ENCODE measurements at places on chromosomes 5 and 9.

DNA sequence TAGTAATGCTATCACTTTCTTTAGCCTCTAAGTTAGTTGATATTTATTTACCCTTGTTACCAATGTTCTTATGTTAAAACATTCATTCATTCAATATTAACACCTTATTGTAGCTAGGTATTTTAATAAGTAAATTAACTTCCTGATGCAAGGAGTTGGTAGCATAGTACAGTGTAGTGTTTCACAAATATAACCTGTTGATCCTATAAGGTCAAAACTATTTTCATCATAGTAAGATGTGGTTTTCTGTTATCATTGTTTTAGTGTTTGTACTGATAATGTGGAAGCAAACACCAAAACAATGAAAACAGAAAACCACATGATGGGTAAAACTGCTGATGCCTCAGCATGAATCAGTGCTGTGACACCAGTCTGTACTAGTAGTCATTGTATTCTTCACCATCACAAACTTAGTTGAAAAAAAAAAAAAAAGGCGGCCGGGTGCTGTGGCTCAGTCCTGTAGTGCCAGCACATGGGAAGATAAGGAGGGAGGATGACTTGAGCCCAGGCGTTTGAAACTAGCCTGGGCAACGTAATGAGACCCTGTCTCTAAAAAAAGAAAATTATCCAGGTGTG, 36.5 kb downstream of the ZCCHC7 start:
- DNase-seq, result no peak

- DNase-seq, result no peak
Observed at GRCh38 chr9:125757834-125758233, 10.7 kb downstream of the PBX3 start.

- peak; percentile 29 for DNase-seq
Observed at GRCh38 chr5:88729084-88729828, 153.7 kb downstream of the MEF2C start.

GRCh38 chr5:168468836-168469235, 17.4 kb upstream of the RARS1 start:
- no peak for DNase-seq

DNA sequence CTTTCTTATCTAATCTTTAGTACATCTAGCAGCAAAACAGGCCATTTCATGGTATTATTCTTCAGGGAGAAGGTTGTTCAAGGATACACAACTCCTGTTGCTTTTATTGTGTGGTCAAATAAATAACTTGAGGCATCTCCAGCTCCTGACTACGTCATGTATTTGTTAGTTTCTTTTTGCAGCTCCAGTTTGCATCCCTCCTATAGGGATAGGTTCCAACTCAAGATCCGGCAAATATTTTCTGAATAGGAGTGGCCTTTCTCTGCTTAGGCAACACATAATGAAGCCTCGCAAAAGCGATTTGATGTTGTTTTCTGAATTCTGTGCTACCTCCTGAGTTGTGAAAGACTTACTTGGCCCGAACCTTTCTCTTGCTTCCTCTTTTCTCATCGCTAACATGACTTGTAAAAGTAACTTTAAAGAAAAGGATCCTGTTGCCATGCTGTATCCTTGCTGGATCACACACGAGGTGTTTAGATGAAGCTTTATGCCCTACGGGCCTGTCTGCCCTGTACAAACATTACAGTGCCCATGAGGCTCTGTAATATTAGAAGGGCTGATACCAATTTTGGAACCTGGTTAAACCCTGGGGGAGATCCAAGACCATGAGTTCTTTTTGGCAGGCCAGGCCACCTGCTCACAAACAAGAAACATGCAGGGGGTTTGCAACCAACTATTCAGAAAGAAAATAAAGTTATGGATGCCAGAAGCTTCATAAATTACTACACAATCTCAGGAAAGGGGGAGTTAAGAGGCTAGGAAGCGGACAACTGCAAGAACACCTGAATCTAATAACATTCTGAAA, 149.8 kb upstream of the FGF10 start:
- no peak for DNase-seq

GRCh38 chr5:373710-374602, 52.4 kb downstream of the AHRR start:
- DNase-seq, result peak; percentile 62

DNA sequence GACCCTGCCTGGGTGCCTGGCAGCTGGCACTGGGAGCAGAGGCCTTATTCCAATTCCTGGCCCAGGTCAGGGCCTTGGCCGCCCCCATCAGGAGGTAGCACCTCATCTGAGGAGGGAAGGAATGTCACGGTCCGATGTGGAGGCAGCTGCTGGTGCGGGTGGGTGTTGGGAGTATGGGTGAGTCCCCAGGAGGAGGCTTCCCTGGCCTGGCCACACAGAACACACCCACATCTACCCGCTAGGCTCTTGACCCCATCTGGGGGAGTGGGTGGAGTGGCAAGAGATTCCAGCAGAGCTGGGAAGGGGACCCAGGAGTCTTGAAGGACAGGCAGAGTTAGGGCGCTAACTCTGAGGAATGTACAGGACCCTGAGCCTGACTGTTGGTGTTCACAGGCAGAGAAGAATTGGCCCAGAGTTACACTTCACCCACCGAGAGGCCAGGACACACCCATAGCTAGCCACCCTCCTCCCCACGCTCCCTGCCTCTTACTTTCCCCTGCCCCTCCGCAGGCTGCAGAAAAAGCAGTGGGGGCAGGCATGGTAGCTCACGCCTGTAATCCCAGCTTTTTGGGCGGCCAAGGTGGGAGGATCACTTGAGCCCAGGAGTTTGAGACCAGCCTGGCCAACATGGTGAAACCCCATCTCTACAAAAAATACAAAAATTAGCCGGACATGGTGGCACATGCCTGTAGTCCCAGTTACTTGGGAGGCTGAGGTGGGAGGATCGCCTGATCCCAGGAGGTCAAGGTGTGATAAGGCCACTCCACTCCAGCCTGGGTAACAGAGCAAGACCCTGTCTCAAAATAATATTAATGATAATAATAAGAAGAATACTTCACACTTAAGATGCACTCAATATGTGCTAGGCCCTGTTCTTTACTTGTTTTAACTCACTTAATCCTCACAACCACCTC, 6.0 kb downstream of the OLFML2A start:
- no peak for DNase-seq

DNA sequence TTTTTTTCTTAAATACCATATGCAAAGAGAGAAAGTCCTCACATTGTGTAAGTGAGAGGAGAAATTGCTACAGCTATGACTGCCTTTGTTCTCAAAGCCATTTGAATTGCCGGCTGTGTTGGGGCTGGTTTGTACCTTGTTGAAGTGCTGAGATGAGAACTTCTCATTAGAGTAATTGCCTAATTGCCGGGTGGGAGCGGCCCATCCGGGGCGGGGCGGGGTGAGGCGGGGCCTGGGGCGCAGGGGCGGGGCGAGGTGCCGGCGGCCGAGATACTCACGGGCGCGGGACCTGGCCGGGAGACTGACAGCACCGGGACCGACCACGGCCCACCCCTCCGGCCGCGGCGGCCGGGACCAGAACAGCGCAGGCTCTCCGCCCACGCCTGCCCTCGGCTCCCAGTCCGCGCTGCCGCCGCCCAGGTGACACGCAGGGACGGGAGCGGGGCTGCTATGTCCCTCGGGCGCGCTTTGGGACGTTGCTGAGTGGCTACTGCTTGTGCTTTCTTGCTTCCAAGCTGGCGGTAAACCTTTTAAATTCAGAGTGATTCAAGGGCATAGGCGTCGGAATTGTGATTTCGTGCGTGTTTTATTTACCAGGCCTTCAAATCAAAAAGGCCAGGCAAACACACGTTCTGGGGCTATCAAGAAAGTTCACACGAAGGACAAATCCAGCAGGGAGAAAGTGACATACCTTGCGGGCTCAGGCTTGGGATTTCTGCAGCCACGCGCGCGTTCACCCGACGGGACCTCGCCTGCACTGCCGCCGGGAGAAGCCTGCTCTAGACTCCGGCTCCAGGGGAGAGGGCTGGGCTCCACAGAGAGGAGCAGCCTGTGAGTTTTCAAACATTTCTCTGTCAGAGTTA, 269.1 kb downstream of the FANCC start:
- peak; percentile 49 for DNase-seq

DNA sequence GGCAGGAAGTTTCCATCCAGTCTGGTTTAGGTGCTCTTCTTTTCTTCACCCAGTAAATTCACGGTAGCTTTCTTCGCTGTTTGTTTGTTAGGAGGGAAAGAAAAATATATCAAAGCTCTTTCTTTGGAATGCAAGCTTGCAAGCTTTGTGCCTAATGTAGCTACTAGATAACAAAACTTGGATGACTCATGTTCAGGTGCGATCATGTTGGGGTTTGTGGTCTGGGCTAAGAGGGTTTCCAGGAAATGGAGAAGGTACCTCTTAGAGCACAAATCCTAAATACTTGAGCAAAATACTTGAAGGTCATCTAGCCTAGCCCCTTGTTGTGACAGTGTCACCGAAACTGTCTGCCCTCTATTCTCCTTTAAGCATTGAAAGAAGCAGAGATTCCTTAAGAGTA, 17.7 kb downstream of the SRP19 start:
- peak; percentile 39 for DNase-seq

GRCh38 chr5:179863449-179864085, 5.0 kb upstream of the MRNIP start:
- no peak for DNase-seq

DNA sequence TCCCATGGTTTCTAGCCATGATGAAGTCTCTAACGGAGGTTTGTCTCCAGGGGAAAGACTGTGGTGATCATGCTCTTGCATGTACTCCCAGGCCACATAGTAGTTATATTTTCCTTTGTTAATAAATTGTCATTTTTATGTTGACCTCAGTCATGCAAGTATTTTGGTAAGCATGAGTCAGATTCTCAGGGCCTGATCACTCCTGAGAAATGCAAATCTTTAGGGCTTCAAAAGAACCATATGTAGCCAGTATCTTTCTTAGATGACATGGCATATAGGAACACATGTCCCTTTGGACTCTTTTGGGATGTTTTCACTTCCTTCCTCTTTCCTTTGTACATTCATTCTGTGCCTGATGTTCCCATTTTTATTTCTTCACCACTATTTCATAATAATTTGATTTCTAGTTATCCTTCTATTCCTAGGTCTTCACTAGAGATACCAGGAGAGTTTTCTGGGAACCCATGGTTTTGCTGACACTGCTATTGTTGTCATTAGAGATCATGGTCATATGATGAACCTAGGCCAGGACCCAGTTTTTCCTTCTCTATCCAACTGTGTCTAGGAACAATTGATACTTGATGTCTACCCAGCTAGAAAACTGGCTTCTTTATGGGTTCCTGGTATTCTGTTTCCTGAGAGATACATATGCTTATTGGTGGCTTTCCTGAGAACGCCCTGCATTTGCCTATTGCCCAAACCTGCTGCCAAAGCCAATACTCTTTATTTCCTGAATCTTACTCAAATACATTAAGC, 248.1 kb upstream of the NREP start:
- DNase-seq, result no peak

DNA sequence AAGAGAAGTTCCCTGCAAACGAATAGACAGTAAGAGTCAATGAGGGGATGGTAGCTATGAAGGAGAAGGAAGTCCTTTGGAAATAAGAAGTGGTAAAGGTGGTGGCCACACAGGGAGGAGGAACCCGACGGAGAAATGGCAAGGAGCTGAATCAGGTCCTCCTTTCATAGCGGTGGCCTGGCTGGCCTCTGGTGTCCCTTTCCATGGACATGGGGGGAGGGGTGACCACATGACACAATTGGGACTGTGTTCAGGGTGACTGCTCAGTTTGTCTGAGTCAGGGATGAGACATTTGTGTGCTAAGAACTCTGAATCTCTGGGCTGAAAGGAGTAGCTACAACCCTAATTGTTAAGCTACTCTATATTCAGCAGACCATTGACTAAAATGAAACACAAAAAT, 28.7 kb upstream of the TIMD4 start:
- no peak for DNase-seq

DNA sequence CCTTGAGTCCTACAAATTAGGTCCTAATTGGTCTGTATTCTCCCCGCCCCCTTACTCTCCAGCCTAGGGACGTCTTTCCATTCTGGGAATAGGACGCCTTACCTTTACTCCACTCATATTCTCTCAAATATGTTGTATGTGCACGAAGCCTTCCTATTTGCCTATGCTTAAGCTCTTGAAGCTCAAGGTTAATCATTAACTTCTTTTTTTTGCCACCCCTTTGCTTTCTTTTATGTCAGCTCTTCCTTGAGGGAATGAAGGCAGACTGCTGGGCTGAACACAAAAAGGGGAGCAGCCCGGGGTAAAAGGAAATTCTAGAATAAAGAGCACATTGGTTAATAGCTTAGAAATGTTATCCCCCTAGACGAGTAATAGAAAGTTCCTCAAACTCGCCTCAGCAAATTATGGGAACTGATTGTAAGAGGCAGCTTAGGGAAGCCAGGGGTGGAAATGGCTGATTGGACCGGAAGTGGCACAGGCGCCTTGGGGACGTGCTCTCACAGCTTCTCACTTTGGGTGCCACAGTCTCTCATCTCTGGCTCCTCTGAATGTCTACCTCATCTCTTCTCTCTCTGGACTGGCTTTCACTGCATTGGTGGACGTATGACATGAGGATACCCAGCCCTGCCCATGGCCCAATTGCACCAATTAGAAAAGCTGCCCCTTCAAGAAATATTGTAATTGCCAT, 122.3 kb upstream of the IL12B start:
- DNase-seq, result no peak

- DNase-seq, result no peak
Observed at GRCh38 chr5:154459015-154459414, 13.2 kb downstream of the SAP30L start.

GRCh38 chr5:94815313-94816039, 197.0 kb downstream of the SLF1 start:
- DNase-seq, result no peak

DNA sequence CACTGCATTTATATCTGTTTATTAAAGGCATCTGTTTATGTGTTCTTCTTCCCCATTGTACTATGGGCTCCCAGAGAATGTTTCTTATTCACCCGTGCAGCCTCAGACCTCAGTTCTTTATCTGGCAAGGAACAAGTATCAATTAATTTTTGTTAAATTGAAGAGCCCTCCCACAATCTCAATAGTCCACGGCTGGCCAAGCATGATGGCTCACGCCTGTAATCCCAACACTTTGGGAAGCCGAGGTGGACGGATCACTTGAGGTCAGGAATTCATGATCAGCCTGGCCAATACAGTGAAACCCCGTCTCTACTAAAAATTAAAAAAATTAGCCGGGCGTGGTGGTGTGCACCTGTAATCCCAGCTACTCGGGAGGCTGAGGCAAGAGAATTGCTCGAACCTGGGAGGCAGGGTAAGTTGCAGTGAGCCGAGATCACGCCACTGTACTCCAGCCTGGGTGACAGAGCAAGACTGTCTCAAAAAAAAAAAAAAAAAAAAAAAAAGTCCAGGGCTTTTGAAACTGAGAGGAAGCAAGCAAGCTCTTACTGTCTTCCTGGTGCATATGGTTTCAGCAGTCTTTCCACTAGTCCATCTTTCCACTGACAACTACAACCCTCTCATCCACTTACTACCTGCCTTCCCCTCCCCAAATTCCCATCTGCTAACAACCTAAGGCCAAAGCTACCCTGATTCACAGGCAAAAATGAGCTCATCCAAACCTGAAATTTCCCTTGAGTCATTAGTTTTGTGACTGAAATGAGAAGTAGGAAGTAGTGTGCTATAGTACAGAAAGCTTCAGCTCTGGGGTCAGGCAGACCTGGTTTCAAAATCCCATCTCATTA, 2.3 kb upstream of the HK3 start:
- DNase-seq, result no peak

- no peak for DNase-seq
Observed at GRCh38 chr9:86434039-86434726, 80.0 kb upstream of the TUT7 start.

- no peak for DNase-seq
Observed at GRCh38 chr5:10584714-10585517, 21.0 kb downstream of the ANKRD33B start.

- DNase-seq, result no peak
Observed at GRCh38 chr9:97735070-97735600, 38.0 kb upstream of the XPA start.
